Breast epithelium (tissue), 4 donors: ENCODE measurements at places on chromosomes 2 and 18.

- no peak for DNase-seq
Measured at GRCh38 chr2:151021747-151022452, 239.8 kb downstream of the RBM43 start.

DNA sequence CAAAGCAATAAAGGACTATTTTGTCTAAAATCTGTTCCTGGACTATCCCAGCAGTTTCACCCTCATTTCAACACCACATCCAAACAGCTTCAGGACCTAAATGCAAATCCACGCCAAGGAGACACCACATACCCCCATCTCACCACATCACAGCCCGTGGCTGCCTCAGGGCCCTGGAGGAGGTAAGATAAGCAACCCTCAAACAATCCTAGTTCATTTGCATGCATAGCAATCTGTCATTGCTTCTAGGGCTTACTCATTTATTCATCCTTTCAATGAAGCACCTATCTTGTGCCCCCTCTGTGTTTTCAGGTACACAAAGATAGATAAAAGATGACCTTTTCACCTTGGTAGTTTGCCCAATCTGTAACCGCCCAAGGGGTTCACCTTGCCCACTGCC, 86.5 kb downstream of the VSNL1 start:
- no peak for DNase-seq

GRCh38 chr2:172181840-172182239, 79.1 kb upstream of the DLX2 start:
- no peak for DNase-seq

DNA sequence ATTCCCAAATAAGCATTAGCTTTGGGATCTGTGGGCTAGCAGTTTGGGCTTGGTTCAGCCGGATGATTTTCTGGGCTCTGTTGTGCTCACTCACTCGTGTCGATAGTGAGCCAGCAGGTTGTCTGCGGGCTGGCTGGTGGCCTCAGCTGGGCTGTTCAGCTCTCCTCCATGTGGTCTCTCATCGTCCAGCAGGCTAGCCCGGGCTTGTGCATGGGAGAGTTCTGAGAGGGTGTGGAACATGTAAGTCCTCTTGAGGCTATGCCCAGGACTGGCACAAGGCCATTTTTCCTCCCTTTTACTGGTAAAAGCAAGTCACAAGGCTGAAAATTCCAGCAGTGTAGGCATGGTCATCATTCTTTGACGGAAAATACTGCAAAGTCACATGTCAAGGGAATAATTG, 38.5 kb downstream of the NTSR2 start:
- no peak for DNase-seq

DNA sequence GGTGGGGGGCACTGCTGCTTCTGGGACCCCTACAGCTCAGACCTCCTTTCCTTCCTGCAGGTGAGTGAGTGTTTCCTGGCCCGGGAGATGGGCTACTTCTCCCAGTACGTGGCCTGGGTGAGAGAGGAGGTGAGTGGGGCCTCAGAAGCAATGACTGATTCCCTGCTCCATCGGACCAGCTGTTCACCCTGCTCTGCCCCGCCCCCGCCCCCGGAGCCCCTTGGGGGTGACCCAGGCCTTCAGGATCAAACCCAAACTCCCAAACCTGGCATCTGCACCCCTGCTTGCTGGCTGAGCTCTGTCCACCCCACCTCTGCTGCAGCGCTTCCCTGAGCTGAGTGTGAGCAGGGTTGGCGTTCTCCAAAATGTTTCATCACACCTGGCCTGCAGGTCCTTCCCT, 9.8 kb upstream of the KCNIP3 start:
- no peak for DNase-seq

- DNase-seq, result no peak
Measured at GRCh38 chr18:22207021-22207758, 37.8 kb downstream of the GATA6 start.

DNA sequence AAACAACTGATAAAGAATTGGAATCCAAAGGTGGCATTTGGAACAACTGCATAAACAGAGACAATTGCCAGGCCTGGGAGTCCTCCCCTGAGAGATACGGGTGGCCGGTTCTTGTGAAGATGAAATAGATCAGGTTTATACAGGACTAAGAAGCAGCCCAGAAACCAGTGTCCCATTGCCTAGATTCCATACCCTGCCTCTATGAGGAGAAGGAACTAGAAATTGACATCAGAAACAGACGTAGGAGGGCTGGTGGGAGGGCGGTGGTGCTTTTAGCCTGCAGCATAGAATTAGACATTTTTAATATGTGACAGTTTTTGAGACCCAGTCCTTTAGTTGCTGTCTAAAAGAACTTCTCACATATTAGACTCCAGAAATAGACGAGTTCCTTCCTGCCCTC, 11.8 kb upstream of the SH3BP4 start:
- DNase-seq, result no peak

DNA sequence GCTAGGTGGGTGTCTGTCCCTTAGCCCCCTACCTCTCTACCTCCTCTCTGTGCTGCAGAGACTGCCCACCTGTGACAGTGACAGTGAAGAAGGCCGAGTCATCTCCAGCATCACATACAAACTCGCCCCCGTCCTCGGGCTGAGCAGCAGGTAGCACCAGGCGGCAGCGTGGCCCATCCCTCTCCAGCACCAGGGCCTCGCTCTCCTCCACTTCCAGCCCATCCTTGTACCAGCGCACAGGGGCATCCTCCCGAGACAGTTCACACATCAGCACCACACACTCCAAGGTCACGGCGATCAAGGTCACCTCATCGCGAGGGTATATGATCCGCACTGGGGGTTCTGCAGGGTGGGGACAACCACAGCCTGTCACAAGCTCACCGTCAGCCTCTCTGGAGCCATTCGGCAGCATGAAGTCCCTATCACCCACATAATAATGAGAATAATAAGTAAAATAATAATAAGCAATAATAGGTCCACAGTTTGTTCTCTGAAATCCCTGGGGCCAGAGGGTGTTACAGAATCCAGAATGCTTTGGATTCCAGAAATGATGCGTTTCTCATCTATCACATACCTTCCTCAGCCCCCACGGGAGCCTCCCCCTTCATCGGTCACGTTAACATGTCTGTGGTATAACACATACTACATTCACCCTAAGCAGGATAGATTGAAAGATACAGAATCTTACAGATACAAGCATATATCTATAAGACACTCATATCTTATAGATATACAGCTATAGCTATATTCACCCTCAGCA, 12.0 kb downstream of the OBSL1 start:
- DNase-seq, result no peak

DNA sequence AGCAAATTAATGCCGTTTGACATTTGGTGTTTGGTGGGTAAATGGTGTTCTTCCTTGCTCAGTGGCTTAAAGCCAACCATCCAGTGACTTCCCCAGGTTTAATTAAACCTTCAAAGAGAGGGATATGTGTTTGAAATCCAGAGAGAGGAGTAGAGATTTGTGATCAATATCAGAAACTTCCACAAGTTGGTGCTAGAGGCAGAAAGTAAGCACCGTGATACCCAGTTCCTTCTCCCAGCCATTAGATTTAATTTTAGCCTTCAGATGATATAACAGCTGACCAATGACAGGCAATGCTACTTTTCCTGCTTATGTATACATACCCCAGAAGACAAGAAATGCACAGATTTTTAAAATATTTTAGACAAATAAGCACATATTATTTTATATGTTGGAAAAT, 398.5 kb downstream of the CDH2 start:
- DNase-seq, result no peak

GRCh38 chr2:105129722-105130232, 91.9 kb downstream of the MRPS9 start:
- DNase-seq, result no peak

DNA sequence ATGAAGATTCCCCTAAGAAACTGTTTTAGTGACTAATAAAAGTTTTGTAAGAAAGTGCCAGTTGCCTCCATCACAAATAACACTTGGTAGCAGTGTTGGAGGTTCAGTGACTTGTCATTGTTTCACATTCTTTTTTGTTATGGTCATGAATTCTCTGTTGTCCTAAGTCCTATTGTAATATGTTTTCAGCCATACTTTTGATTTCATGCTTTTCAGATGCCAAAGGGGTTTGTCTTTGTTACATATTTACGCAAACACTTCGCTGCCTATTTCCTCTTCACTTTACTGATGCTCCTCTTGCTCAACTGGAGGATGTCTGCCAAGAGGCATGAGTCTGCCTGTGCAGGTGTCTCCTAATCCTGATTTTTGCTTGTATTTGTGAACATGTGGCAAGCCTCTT, 66.6 kb downstream of the PHLPP1 start:
- no peak for DNase-seq

DNA sequence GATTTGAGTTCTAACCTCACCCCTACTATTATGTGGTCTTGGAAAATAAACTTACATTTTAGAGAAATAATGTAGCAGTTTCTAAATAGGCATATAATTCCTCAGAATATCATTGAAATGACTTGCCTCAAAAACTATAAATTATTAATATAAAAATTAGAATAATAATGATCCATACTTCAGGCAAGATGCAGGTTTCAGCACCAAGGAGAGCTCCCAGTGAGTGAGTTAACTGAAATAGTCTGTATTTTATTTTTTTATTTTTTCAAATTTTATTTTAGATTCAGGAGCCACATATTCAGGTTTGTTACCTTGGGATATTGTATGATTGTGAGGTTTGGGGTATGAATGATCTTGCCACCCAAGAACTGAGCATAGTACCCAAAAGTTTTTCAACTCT, 472.2 kb upstream of the DCC start:
- no peak for DNase-seq

- no peak for DNase-seq
Measured at GRCh38 chr2:153134725-153135124, 343.8 kb downstream of the RPRM start.

DNA sequence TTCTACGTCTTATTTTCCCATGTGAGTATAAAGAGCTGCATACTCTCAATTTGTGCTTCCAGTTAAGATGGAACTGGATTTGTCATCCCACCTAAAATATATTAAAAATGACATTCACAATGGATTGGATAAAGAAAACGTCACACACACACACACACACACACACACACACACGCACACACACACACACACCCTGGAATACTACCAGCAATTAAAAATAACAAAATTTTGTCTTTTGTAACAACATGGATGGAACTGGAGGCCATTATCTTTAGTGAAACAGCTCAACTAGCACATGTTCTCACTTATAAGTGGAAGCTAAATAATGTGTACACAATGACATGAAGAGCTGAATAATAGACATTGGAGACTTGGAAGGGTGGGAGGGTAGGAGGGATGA, 3.8 kb upstream of the QPCT start:
- no peak for DNase-seq

DNA sequence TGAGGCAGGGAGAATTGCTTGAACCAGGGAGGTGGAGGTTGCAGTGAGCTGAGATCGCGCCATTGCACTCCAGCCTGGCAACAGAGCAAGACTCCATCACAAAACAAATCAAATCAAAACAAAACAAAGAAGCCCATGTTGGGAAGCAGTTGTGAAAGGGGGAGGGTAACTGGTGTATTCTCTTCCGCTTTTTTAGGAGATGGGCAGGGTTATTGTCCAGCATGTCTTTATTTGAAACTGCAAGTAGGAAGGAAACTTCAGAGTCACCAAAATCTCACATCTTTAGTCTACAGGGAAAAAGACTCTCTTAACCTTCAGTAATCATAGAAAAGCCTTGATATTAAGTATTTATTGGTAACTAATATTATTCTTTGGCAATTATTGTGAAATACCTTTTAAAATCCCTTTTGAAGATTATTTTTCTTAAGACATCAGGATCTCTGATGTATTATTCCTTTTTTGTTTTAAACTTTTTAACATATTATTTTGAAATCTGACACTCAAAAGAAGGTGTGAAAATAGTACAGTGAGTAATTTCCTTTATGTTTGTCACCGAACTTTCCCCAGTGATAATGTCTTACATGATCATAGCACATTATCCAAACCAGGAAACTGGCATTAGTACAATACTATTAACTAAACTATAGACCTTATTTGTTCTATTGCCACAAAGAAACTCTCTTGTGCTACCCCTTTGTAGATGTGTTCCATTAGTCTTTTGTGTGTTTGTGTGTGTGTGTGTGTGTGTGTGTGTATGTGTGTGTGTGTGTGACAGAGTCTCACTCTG, 84.3 kb upstream of the LTBP1 start:
- DNase-seq, result no peak

DNA sequence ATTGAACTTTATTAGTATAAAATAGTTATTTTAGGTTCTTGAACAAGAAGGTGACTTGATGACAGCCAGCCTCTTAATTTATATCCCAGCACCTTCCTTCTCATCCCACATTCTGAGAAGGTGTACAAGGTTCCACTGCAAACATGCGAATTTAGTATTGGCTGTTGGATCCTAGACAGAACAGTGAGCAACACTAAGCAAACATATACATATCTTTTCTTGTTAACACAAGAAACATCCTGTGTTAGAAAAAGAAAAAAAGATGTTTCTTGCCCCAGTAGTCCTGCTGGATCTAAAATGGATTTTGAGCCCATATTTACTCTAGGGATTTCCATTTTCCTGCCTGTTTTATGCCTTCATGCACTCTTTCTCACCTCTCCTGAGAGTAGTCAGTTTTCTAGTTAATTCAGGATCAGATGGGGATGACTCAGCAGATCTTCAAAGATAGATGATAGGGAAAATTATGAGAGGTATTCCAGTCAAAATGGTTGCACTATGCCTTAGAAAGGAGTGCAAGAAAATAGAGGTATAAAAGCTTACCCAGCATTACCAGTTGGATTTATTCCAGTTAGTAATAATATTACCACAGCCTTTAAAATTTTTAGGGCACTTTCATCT, 336.5 kb downstream of the MEIS1 start:
- no peak for DNase-seq

GRCh38 chr2:108139521-108139920, 100.2 kb upstream of the SULT1C3 start:
- DNase-seq, result no peak

DNA sequence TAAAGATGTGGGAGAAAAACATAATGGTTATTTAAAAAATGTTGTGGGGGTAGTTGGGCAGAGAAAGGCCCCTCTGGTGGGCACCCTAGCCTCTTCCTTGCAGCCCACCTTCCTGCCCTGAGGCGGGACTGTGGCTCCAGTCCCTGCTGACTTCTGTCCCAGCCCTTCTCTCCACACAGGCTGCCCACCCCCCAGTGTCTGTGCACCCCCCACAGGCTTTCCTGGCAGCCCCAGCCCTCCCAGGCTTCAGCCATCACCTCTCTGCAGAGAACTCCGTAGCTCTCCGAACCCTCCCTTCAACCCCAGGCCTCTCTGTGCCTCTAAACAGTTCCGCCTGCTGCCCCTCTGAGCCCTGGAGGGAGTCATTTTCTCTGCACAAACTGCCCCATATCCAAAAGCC, 75.4 kb downstream of the DYSF start:
- peak; percentile 10 for DNase-seq

- no peak for DNase-seq
Measured at GRCh38 chr2:53985646-53986045, 14.9 kb upstream of the PSME4 start.

GRCh38 chr18:25736516-25736915, 353.9 kb downstream of the SS18 start:
- DNase-seq, result no peak

- DNase-seq, result no peak
Measured at GRCh38 chr2:229969921-229970320, 47.6 kb downstream of the FBXO36 start.
